Ovary (tissue), 10 donors: ENCODE measurements at places on chromosomes 11 and 22.

GRCh38 chr11:86202013-86202336, 42.6 kb upstream of the EED start:
- no peaks in the 10 kb centered on the region for H3K27me3 ChIP-seq
- H3K36me3 ChIP-seq, result no peaks in the 10 kb centered on the region
- peak overlapping the region; percentile 0 for H3K4me3 ChIP-seq
- peaks cover 2% of the 10 kb centered on the region for H3K4me1 ChIP-seq
- DNase-seq, result no peak
- no peak overlapping the region for H3K27ac ChIP-seq

GRCh38 chr22:30876915-30877553, 91.5 kb downstream of the MORC2 start:
- peak; percentile 36 for DNase-seq
- no peak overlapping the region for H3K27ac ChIP-seq
- no peaks in the 10 kb centered on the region for H3K27me3 ChIP-seq

GRCh38 chr11:76698321-76699043, 27.9 kb upstream of the LRRC32 start:
- no peaks in the 10 kb centered on the region for H3K36me3 ChIP-seq
- no peak for DNase-seq
- H3K27me3 ChIP-seq, result no peaks in the 10 kb centered on the region
- H3K27ac ChIP-seq, result no peak overlapping the region
- H3K4me3 ChIP-seq, result no peak overlapping the region

DNA sequence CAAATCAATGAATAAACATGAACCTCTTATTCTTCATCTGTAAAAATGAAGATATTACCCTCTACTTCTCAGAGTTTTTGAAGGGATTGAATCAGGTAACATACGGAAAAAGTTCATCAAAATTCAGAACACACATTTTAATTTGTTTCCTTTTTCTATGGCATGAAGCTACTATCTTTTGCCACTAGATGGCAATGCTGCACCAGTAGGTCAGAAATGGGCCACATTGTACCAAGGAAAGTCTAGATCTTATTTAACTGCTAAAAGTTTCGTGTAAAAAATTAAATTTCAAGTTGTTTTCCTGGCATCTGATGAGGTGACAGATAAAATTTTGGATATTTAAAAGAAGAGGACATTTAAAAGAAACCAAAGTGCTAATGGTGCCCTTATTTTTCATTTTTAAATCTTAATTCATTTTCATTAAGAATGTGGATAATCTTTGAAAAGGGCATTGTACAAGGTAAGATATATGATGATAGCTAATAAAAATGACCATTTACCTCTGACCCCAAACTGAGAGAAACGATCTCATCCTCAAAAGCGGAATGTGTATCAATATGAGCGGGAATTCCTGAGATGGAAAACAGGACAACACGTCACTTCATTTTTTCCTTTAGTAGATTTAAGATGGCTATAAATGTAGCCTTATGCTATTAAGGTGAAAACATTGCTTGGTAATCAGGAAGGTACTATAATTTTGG, 16.1 kb downstream of the ALKBH8 start:
- DNase-seq, result no peak
- H3K4me3 ChIP-seq, result no peak overlapping the region
- H3K27ac ChIP-seq, result no peak overlapping the region
- peaks cover 2% of the 10 kb centered on the region for H3K4me1 ChIP-seq

GRCh38 chr22:33447733-33448132, 389.6 kb upstream of the SYN3 start:
- no peak overlapping the region for H3K4me3 ChIP-seq
- no peak overlapping the region for H3K27ac ChIP-seq
- DNase-seq, result no peak
- H3K27me3 ChIP-seq, result no peaks in the 10 kb centered on the region

GRCh38 chr11:38476808-38477575, 1879.0 kb upstream of the RAG2 start:
- H3K27me3 ChIP-seq, result no peaks in the 10 kb centered on the region
- no peaks in the 10 kb centered on the region for H3K4me1 ChIP-seq
- DNase-seq, result no peak
- no peak overlapping the region for H3K4me3 ChIP-seq
- H3K36me3 ChIP-seq, result no peaks in the 10 kb centered on the region
- H3K27ac ChIP-seq, result no peak overlapping the region

DNA sequence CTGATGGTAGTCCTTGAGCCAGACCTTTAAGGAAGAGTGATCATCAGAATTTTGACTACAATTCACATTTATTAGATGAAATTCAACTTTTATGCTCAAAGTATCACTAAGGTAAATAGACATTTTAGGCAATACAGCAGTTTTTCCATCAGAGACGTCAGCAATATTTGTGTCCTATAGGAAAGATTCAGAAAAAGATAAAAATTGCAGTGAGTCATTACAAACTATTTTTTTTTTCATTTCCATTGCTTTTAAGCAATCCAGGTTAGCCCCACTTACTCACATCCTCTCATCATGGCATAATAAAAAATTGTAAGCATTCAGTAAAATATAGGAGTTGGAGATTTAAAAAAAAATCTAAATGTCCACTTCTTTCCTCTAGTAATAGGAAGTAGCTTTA, 46.9 kb downstream of the MSANTD4 start:
- H3K4me1 ChIP-seq, result no peaks in the 10 kb centered on the region
- H3K36me3 ChIP-seq, result no peaks in the 10 kb centered on the region
- no peak overlapping the region for H3K4me3 ChIP-seq
- H3K27me3 ChIP-seq, result no peaks in the 10 kb centered on the region
- DNase-seq, result no peak
- no peak overlapping the region for H3K27ac ChIP-seq

GRCh38 chr11:12785901-12786300, 111.7 kb downstream of the TEAD1 start:
- H3K27ac ChIP-seq, result no peak overlapping the region
- H3K36me3 ChIP-seq, result no peaks in the 10 kb centered on the region
- H3K4me1 ChIP-seq, result peaks cover 8% of the 10 kb centered on the region
- no peak for DNase-seq
- H3K4me3 ChIP-seq, result no peak overlapping the region

- H3K27me3 ChIP-seq, result no peaks in the 10 kb centered on the region
- H3K4me1 ChIP-seq, result peaks cover 16% of the 10 kb centered on the region
- no peaks in the 10 kb centered on the region for H3K36me3 ChIP-seq
- DNase-seq, result no peak
- peak overlapping the region; percentile 91 for H3K4me3 ChIP-seq
- H3K27ac ChIP-seq, result no peak overlapping the region
These were observed 1.5 kb upstream of the TOLLIP start for GRCh38 chr11:1310772-1311468.

- no peak overlapping the region for H3K27ac ChIP-seq
- no peak for DNase-seq
- no peaks in the 10 kb centered on the region for H3K36me3 ChIP-seq
These were observed 90.1 kb downstream of the KIF18A start for GRCh38 chr11:28017816-28018215.

GRCh38 chr22:48181263-48181955, 1419.0 kb downstream of the TBC1D22A start:
- no peaks in the 10 kb centered on the region for H3K36me3 ChIP-seq
- H3K27ac ChIP-seq, result no peak overlapping the region
- H3K27me3 ChIP-seq, result no peaks in the 10 kb centered on the region
- DNase-seq, result no peak
- no peak overlapping the region for H3K4me3 ChIP-seq

DNA sequence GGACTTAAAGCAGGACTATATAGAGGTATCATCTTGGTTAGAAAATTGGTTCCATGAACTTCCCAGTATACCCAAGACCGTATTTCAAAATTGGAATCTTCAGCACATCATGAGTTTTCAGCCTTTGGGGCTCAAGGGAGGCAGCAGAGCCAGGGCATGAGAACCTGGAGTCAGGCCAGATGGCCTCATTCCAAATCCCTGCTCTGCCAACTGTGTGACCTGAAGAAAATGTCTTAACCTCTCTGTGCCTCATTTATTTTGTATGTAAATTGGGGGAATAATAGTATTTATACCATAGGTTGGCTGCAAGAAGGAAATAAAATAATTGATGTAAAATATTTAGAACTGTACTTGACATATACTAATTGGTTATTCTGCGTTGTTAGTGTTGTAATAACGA, 987.6 kb downstream of the TBC1D22A start:
- H3K27me3 ChIP-seq, result no peaks in the 10 kb centered on the region
- H3K4me1 ChIP-seq, result peaks cover 2% of the 10 kb centered on the region
- no peak overlapping the region for H3K4me3 ChIP-seq
- no peaks in the 10 kb centered on the region for H3K36me3 ChIP-seq
- DNase-seq, result no peak
- H3K27ac ChIP-seq, result no peak overlapping the region

GRCh38 chr22:20725987-20726558, 47.8 kb upstream of the SERPIND1 start:
- H3K27ac ChIP-seq, result no peak overlapping the region
- no peaks in the 10 kb centered on the region for H3K4me1 ChIP-seq
- no peak overlapping the region for H3K4me3 ChIP-seq
- DNase-seq, result no peak
- H3K27me3 ChIP-seq, result no peaks in the 10 kb centered on the region

GRCh38 chr22:48104102-48104738, 1341.8 kb downstream of the TBC1D22A start:
- no peaks in the 10 kb centered on the region for H3K4me1 ChIP-seq
- H3K27ac ChIP-seq, result no peak overlapping the region
- no peaks in the 10 kb centered on the region for H3K27me3 ChIP-seq
- H3K36me3 ChIP-seq, result no peaks in the 10 kb centered on the region
- DNase-seq, result no peak

DNA sequence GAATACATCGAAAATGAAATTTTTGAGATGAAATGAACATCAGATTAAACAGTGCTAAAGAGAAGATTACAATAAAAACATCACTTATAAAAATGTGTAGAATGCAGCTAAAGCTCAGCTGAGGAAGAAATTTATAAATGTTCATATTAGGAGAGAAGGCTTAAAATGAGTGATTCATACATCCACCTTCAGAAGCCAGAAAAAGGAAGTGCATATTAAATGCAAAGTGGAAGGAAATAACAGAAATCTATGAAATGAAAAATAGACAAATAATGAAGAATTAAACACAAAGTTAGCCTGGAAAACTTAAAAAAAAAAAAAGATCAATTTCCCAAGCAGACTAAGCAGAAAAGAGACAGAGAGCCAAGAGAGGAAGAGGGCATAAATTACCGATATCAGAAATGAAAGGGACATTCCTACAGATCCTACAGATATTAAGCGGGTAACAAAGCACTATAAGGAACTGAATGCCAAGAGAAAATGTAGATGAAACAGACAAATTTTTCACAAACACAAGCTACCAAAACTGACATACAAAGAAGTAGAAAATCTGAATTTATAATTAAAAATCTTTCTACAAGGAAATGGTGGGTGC, 7.2 kb upstream of the MOB2 start:
- no peaks in the 10 kb centered on the region for H3K27me3 ChIP-seq
- H3K27ac ChIP-seq, result no peak overlapping the region
- peaks cover 6% of the 10 kb centered on the region for H3K4me1 ChIP-seq
- no peak overlapping the region for H3K4me3 ChIP-seq

- H3K27ac ChIP-seq, result no peak overlapping the region
- DNase-seq, result no peak
- no peak overlapping the region for H3K4me3 ChIP-seq
- no peaks in the 10 kb centered on the region for H3K4me1 ChIP-seq
- H3K27me3 ChIP-seq, result no peaks in the 10 kb centered on the region
These were observed 98.3 kb downstream of the PTPRJ start for GRCh38 chr11:48078689-48079088.

- no peak overlapping the region for H3K27ac ChIP-seq
- H3K4me3 ChIP-seq, result peak overlapping the region; percentile 66
- DNase-seq, result peak; percentile 49
- H3K4me1 ChIP-seq, result peaks cover 10% of the 10 kb centered on the region
- no peaks in the 10 kb centered on the region for H3K27me3 ChIP-seq
These were observed 1.4 kb upstream of the CPT1A start for GRCh38 chr11:68843052-68843561.

DNA sequence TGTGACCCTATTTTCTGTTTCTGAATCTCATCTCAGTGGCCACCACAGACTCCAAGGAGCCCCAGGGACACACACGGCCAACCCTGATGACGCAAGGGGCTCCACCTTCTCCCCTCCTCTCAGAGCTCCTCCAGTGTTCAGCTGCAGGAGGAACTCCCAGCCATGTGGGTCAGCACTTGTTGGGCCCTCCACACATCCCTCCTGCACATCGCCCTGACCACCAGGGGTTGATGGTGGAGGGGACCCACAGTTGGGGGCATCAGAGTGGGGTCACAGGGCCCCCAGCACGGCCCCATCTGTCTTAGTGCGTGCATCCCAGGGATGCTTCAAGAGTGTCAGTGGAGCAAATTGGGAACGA, 499.6 kb downstream of the BRD1 start:
- H3K4me3 ChIP-seq, result no peak overlapping the region
- H3K27me3 ChIP-seq, result no peaks in the 10 kb centered on the region
- H3K4me1 ChIP-seq, result no peaks in the 10 kb centered on the region
- H3K27ac ChIP-seq, result no peak overlapping the region

GRCh38 chr11:80061056-80061455, 620.2 kb upstream of the TENM4 start:
- H3K4me1 ChIP-seq, result no peaks in the 10 kb centered on the region
- H3K36me3 ChIP-seq, result no peaks in the 10 kb centered on the region
- H3K27ac ChIP-seq, result no peak overlapping the region
- no peak overlapping the region for H3K4me3 ChIP-seq

- DNase-seq, result no peak
- H3K4me3 ChIP-seq, result no peak overlapping the region
- H3K36me3 ChIP-seq, result no peaks in the 10 kb centered on the region
- no peak overlapping the region for H3K27ac ChIP-seq
- H3K4me1 ChIP-seq, result no peaks in the 10 kb centered on the region
These were observed 18.3 kb downstream of the MYO18B start for GRCh38 chr22:25760294-25760693.

DNA sequence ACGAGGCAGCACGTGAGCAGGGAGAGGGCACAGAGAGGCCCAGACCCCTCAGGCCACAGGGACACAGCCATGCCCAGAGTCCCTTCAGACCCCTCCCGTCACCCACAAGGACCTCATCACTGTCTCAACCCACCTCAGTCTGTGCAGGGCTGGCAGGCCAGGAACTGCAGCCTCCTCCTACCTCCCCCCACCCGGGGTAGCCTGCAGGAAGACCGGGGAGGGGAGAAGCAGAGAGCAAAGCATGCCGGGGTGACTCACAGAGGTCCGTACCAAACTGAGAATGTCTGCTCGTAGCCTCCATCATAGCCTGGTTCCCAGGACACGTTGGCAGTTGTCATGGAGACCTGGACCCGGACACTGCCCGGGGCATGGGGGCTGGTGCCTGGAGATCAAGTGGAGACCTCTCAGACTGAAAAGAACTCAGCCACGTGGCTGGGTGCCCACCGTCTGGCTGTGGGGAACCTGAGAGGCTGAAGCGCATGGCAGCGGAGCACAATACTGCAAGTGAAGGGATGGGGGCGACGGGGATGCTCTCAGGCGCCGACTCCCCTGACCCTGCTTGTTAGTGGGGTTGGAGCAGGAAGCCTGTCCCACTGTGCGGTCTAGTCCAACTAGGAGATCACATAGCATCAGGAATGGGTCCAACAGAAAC, 27.2 kb downstream of the IGSF9B start:
- H3K36me3 ChIP-seq, result no peaks in the 10 kb centered on the region
- no peak overlapping the region for H3K27ac ChIP-seq
- no peaks in the 10 kb centered on the region for H3K27me3 ChIP-seq
- DNase-seq, result no peak
- no peak overlapping the region for H3K4me3 ChIP-seq
